ENCODE measurements at places on chromosomes 5 and 9.

DNA sequence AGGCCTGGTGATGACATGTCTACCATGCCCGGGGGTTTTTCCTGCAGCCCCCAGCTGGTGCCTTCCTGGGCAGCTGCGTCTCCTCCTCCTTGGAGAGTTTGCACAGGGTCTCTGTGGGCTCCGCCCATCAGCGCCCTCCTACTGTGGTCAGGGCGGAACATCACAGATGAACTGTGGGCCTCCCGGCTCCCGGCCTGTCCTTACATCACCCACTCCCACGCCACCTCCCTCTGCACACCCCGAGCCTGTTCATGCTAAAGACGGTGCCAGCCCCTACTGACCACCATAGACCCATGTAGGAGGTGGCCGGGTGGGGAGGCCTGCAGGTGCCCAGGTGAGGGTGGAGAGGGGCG lies 12.6 kb downstream of the GPSM1 start:
- DNase-seq: no peak

GRCh38 chr5:74148321-74148720 lies 492.2 kb downstream of the ENC1 start:
- DNase-seq: no peak

DNA sequence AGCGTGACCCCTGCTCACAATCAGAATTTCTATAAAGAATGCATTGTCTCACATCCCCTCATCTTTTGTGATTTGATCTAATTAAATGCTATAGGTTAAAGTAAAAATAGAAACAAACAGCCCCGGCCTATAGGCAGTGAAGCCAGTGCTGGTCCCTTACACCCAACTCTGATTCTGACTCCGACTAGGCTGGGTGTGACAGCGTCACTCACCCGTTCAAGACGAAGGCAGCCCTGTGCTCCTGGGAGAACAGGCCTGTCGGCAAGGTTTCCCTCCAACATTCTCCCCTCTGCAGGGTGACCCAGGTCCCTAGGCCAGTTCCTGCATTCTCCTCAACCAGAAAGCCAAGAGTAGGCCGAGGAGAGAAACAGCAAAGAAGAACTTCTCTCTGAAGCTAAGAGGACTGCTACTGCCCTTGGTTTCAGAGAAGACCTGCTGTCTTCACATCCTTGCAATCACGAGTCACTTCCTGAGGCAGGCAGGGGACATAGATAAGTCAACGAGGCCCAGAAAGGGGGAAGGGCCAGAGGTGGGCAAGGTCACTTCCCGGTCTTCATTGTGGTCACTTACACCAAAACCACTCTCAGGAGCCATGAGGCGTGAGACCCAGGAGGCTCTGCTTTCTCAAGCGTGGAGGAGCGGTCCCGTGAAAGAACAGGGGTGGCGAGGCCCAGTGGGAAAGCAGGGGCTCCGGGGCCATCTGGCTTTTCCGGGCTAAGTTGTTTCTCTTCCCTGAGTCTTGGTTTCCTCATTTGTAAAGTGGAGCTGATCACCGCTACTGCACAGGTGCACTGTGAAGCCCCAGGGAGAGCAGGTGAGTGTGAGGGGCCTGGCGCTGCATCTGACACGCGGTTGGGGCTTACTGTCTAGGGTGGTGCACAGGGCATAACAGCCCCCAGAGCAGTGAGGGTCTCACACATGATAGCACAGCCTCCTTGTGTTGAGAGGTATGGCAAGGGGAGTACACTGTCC lies 200.8 kb downstream of the CRB2 start:
- no peak for DNase-seq

DNA sequence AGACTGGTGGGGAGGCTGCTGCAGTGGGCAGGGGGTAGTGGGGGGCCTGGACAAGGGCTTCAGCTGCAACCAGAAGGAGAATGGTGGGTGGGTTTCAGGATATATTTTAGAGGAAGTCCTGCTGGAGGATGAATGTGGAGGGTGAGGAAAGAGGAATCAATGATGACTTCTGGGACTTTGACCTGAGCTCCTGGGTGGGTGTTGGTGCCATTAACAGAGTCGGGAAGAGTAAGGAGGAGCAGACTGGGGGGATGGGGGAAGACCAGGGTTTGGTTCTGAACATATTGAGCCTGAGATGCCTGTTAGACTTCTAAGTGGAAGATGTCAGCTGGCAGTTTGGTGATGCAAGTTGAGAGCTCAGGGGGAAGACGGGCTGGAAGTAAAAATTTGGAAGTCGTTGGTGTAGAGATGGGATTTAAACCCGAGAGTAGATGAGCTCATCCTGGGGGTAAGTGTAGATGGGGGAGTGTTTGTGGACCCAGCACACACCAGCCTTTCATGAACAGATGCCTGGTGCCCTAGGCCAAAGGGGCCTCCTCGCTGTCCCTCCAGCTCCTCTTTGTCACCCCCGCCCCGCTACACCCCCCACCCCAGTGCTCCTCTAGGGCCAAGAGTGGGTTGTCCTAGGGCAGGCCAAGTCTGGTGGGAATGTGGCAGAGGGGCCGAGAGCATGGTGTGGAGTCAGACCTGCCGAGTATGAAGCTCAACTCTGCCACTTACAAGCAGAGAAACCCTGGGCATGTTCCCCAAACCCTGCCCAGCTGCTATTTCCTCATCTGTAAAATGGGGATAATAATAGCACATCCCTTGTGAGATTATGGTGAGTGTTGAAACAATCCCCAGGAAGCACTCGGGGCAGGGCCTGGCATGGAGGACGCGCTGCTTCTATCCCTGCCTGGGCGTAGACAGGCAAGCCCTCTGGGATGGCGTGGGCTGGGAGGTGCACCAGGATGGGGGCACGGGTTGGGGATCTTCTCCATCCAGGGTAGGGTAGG lies 4.0 kb downstream of the DNM1 start:
- DNase-seq: no peak

DNA sequence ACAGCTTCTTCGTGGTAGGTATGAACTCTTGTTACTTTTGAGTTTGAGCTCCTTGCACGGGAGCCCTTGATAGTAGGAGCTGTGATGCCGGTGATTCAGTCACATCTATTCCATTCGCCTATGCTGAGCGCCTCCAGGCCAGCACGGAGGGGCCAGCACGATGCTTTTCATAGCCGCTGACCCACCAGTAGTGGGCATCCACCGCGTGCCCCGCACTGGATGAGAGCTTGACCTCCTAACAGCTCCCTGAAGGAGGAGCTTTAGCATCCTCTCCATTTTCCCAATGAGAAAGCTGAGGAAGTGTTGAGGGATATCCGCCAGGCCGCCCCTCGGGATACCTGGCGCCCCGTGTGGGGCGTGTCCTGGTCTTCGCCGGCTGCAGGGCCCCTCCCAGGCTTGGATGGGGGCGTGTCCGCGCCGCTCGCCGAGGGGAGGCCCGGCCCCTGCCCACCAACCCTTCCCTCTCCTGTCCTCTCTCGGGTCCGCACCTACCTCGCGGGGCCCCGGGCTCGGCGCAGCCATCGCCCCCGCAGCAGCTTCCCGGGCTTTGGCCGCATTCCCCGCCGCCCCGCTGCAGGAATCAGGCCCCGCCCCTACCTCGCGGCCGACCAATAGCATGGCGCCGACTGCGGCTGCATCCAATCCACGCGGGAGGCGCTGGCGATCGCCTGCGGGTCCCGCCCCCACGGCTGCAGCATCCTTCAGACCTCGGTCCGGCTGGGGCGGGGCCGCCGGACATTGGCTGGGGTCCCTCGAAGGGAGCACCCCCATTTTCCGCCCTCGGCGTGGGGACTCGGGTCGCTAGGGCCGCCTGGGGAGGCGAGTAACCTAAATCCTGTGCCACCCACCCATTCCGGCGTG lies at the start of gene PIP5KL1:
Gene PIP5KL1 (minus strand): TSS at position 547 of the 861 bp plus-strand sequence. CDS start 25 bp downstream, at position 522.
- DNase-seq: no peak

GRCh38 chr9:23621188-23621587 lies 204.9 kb downstream of the ELAVL2 start:
- DNase-seq: no peak

- DNase-seq: no peak
Observed at GRCh38 chr9:110650261-110650660, 18.3 kb upstream of the MUSK start.

GRCh38 chr5:143059355-143059754 lies 289.2 kb downstream of the ARHGAP26 start:
- DNase-seq: no peak

DNA sequence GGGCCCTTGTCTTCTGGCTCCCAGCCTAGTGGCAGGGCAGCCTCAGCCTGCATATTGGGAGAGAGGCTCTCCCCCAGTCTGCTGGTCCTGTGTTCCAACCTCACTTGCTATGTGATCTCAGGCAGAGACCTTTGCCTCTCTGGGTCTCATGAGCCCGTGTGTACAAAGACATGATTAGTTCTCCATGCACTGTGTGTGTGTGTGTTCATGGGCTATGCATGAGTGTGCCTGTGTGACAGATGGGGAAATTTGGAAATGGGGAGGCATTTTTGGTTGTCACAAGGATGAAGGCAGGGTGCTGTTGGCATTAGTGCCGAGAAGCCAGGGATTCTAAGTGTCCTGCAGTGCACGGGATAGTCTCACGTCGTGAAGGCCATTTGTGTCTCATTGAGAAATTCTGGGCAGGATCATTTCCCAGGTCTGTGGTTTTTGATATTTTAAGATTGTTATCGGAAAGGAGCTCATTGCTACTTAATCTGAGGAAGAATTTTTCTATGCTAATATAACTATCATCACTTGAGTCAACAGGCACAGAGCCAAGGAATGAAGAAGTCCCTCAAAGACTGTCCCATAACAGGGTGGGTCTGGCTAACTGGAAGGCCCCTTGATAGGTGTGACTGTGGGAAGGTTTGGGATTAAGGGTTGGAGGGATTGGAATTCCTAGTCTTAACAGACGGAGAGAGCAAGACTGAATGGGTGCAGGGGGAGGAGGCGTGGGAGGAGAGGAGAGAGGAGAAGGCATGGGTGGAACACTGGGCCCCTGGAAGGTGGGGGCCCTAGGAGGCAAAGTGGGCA lies 168.5 kb downstream of the RGS3 start:
- DNase-seq: no peak
